ENCODE measurements at places on chromosomes 6 and 20.

GRCh38 chr20:43894491-43894890, 20.2 kb upstream of the TOX2 start:
- DNase-seq = no peak

DNA sequence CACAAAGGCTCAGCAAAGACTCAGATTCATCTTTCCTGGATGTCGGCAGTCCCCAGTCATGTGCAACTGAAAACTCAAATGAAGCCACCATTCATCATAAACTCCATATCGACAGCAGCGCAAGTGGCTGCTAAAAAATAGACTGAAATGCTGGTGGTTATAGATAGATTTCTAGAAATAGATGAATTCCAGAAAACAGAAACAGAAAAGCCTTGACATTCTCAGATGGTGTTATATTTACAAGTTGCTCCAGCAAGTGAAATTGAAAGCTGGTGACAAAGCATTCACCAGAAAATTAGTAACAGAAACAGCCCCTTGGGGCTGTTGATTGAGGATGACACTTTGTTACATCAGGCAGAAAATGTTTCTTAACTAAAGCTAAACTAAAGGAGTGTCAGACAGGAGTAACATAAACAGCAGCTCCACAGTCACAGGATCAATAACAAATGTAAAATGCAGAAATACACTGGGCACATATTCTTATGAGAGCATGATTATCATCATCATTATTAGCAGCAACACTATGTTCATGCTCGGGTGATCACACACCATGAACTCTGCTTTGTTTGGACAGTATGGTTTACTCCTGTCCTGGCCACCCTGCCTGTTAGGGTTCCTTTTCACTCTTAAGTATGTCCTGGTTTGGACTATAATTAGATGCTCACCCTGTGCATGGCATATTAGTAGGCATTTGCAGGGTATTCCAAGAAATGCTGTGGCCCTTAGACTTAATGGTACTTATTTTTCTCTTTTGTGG, 36.4 kb upstream of the SLC35F1 start:
- no peak for DNase-seq

GRCh38 chr6:12911427-12911826, 194.9 kb downstream of the PHACTR1 start:
- no peak for DNase-seq

DNA sequence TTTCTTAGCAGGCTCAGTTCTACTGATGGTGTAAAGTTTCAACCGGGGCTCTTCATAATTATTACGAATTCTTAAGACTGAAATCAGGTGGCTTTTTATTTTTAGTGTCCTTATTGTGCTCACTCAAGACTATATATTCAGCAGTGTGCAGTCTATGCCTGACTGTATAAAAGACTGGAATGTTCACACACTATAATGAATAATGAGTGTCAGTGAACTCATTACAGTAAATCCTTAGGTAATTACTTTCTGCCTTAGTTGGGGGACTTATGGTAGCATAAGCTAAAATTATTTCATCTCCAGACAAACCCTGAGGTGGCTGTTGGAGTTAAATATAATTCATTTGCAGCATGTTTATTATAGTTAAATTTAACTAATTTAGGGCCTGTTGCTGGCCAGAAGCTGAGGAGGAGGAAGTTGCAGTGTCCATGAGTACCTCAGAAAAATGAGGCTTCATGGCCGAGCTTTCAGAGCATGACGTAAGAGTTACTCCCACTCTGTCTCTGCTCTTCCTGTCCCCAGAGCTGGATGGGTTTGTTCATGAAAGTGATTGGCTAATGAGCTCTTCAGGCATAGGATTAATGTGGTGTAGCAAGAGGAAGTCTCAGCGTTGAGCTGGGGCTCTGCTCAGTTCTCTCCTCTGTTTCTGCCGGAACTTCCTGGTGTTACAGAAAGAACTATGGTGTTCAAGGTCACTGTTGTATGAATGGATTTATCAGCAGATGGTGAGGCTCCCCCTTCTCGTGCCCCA, 335.7 kb downstream of the NRN1 start:
- no peak for DNase-seq

GRCh38 chr6:26224940-26225847, 138.0 kb downstream of the HFE start:
- DNase-seq = no peak

DNA sequence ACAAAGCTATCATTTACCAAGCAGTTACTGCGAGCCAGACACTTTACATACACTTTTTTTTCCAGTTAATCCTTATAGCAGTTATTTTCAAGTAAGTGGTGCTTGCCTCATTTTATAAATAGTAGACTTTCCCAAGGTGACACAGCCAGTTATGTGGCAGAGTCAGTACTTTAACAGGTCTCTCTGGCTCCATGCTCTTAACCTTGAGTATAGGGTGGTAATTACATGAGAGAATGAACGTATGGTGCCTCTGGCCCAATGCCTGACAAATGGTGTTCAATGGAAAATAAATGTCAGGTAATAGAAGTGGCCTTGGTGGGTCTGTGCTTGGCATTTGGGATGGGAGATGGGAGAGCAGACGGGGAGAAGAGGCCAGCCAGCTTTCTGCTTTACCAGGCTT, 316.3 kb downstream of the SLC35F1 start:
- DNase-seq = no peak

GRCh38 chr6:82385102-82385501, 21.5 kb downstream of the TPBG start:
- no peak for DNase-seq

DNA sequence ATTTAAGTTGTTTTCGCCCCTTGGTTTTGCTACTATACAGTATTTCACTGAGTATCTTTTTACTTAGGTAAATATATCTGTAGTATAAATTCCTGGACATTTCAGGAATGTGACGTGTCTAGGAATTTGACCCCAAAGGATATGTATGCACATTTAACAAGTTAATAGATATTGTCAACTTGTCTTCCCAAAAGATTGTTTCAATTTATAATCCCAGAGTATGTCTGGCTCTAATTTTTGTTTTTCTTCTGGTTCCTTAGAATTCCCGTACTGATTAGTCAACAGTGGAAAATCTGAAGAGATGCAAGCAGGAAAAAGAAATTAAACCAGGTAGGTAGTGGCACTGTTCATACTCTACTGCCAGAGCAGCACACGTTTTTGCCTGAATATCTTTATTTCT, 7.2 kb downstream of the PKIG start:
- no peak for DNase-seq

- DNase-seq = no peak
Observed at GRCh38 chr6:125546841-125547251, 202.6 kb upstream of the HEY2 start.

- no peak for DNase-seq
Observed at GRCh38 chr6:107569473-107569872, 79.6 kb downstream of the SOBP start.

GRCh38 chr6:157708933-157709332, 114.1 kb upstream of the SNX9 start:
- DNase-seq = no peak

DNA sequence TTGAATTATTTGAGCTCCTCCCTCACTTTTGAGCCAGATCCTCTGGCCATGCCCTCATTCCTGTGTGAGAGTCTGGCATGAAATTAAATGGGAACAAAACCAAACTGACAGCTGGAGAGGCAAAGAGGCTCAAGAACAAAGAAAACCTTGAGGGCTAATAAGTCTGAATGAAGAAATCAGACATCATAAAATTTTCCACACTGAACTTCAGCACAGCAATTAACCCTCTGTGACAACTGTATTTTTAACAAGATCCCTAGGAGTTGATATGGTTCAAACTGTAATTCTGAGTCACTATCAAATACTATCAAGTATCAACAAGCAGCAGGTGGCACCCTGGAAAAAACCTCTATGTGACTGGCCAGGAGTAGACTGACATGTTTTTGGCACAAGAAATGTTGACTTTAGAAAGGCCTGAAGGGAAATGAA, 109.4 kb upstream of the EMILIN3 start:
- DNase-seq = no peak

- DNase-seq = no peak
Observed at GRCh38 chr6:11368264-11368663, 135.8 kb upstream of the NEDD9 start.

DNA sequence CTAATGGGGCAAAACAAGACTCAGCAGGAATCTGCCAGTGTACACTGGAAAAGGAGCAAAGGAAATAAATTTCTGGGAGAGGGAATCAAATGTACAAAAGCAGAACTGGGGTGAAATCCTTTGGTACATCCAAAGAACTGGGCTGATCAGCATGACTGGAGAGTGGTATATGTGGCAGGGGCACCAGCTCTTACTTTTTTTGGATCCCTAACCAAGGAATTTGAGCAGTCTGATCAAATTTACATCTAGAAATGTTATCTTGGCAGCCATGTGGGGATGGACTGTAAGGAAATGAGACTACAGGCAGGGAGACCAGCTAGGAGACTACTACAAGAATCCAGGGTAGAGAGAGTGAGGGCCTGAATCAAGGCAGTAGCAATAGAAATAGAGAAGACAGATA, 1.2 kb upstream of the ZSCAN31 start:
- DNase-seq = no peak

DNA sequence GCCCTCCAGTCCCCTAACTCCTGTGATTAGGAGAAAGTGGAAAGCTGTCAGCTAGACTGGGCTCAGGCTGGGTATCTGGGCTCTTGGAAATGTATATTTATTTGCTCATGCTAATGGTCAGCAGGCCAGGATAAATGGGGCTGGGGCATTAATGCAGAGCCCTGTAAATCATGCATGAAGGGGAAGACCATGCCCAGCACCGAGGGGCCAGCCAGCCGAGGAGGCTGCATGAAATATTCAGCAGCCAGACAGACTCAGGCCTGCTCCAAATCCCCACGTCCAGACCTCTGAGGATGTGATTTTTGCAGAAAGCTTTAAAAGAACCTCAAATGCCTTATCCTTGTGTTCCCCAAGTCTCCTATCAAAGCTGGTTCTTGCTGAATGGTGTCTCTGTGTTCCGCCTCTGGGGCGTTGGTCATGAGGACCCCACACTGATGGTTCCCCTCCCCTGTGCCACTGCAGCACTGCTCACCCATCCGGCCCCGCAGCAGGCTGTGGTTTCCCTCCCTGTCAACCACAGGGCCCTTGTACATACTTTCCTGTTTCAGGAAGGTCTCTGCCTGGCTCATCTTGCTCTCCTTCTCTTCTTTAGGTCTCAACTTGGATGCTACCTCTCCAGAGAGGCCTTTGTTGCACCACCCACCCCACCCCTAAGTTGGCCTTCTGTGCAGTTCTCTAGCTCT, 358.4 kb downstream of the CDH26 start:
- no peak for DNase-seq

DNA sequence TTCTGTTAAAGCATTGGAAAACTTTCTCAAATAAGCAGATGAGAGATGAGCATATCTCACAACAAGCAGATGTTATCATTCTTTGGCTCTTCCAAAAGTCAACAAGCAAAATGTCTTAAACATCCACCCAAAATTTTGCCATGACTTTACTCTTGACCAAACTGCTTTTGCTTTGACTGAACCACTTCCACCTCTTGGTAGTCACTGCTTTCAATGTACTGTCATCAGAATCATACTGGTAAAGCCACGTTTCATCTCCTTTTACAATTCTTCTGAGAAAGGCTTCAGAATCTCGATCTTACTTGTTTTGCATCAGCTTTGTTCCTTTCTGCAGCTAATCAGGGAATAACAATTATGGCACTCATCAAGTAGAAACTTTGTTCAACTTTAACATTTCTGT, 498.5 kb upstream of the GJE1 start:
- DNase-seq = no peak

GRCh38 chr6:29926413-29927274, 15.7 kb upstream of the HLA-A start:
- DNase-seq = peak; percentile 65

- DNase-seq = no peak
Observed at GRCh38 chr20:63052571-63053431, 46.0 kb upstream of the BHLHE23 start.

GRCh38 chr6:25016014-25016720, 80.4 kb upstream of the RIPOR2 start:
- DNase-seq = no peak

- DNase-seq = no peak
Observed at GRCh38 chr6:146689806-146690205, 91.0 kb downstream of the ADGB start.

DNA sequence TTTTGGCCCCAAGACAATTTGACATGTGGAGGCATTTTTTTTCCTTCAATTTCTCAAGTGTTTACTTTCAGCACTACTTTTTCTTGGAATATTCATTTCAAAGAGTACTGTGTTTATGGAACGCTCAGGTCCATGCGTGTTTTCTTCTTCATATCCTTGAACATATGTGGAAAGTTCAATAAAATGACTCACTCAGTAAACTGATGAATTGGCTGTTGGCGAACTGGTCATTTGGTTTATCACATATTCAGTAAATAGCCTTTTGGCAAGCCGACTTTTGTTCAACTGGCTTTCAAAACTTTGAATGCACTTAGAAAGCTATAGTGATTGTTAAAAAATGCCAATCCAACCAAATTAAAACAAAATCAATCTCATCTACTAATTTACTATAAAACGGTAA, 964.6 kb upstream of the SLC35B3 start:
- no peak for DNase-seq

DNA sequence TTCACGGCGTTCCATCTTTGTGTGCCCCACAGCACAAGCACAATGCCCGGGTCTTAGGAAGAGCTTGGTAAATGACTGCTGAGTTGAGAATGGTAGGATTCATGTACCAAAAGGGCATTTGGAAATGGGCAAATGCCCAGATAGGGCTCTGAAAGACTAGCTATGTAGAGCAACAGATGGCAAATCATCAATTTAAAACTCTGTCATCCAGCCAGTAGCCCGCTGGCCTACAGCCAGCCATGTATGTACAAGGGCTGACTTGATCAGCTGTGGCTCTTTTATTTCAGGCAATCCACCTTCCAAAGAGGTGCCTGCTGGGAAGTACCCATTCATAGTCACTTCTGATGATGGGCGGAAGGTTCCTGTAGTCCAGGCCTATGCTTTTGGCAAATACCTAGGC, 35.1 kb downstream of the NT5E start:
- DNase-seq = no peak

GRCh38 chr6:129264480-129265045, 381.6 kb downstream of the LAMA2 start:
- DNase-seq = no peak

GRCh38 chr6:6705061-6705425, 116.5 kb downstream of the LY86 start:
- no peak for DNase-seq

GRCh38 chr6:3455147-3455568, 1.7 kb downstream of the SLC22A23 start:
- DNase-seq = no peak

DNA sequence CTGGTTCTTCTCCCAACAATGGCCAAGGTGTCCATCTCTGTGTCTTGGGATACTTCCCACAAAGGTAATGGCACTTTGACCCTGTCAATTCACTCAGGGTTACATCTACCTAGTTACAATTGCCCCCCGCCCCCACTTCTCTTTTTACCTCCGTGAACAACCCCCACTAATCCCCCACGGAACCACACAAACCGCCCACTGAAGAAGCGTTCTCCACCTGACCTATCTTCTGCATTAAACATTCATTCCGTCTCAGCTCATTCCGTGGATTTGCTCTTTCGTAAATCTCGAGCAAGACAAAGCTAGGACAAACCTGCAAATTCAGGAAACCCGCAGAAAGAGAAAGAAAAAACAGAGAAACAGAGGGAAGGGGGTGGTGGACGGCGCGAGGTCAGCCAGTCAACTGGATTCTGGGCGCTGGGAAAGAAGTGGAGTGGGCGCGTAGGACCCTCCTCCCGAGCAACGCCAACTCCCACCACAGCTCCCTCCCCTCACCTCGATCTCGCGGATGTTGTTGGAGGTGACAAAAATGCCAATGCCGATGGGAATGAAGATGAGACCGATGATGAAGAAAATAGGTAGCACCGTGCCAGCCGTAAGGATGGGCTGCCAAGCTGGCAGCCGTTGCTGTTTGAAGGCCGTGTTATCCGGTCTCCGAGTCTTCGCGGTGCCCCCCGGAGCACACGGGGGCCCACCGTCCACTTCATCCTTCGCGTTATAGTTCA, 523 bp downstream of the TMEM30A start:
- no peak for DNase-seq

All from activated naive CD4-positive, alpha-beta T cell (primary cell).